ACHN (cell line): ENCODE measurements at places on chromosomes 11 and 22.

- DNase-seq, result no peak
Measured at GRCh38 chr11:109960831-109961230, 132.4 kb upstream of the ZC3H12C start.

DNA sequence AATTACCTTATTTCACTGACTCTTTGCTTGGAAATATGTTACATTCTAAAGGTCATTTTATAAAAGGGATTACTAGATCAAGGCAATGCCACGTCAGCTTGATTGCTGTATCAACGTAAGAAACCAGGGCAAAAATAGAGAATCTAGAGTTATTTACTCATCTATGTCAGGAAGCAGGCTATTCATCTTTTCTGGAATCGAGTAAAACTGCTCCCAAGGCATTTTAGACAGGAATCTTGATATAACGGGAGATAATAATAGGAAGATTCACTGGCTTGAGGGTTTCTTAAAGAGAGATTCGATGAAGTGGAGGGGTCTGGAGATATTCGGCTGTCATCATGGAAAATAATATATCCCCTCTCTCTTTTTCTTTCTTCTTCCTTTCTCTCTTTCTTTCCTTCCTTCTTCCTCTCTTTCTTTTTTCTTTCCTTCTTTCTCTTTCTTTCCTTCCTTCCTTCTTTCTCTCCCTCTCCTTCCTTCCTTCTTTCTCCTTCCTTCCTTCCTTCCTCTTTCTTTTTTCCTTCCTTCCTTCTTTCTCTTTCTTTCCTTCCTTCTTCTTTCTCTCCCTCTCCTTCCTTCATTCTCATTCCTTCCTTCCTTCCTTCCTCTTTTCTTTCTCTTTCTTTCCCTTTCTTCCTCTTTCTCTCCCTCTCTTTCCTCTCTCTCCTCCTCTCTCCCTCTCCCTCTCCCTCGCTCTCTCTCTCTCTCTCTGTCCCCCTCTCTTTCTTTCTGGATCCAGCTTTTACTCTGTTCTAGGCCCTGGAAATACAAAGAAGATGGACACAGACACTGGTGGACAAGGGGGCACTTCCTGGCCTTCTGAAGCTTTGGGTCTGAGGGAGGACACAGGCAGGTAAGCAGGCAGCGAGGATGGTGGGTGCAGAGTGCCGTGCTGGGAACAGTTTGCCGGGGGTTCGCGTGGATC lies 18.1 kb upstream of the RASD2 start:
- DNase-seq, result no peak

GRCh38 chr11:93208663-93209270 lies 11.0 kb upstream of the SLC36A4 start:
- DNase-seq, result no peak

- DNase-seq, result no peak
Measured at GRCh38 chr11:78514922-78515502, 59.7 kb downstream of the NARS2 start.

DNA sequence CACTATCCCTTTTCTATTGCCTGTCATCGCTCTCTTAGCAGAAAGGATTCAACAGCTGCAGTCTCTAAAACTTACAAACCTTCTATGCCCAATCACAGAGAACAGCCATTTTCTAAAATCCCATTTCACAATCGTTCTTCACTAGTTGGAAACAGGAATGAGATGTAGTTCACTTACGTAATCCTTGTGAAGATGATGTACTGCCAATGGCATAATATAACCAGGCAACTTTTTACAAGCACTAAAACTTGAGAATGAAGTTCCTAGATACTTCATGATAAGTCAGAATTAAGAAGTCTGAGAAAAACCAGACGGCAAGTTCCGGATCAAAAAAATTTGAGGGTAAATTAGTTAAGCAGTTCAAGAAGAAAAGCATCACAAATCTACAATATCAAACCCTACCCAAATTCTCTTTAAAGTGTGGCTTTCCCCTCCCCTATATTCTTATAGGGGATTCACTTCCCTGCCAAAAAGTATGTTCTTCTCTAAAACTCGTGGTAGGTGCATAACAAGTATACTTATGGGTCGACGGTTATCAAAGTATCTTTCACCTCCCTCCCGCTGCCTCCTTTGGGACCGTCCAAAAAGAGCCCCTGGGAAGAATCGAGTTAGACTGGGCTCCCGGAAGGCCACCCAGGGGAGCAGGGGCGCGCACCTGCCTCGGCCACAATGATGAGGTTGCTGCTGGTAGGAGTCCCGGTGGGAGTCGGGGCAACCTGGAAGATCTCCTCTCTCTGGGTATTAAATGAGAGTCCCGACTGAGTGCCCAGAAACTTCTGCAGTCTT lies 666 bp downstream of the MSANTD4 start:
- DNase-seq, result peak; percentile 13

GRCh38 chr11:113006896-113007445 lies 45.8 kb downstream of the NCAM1 start:
- DNase-seq, result no peak

DNA sequence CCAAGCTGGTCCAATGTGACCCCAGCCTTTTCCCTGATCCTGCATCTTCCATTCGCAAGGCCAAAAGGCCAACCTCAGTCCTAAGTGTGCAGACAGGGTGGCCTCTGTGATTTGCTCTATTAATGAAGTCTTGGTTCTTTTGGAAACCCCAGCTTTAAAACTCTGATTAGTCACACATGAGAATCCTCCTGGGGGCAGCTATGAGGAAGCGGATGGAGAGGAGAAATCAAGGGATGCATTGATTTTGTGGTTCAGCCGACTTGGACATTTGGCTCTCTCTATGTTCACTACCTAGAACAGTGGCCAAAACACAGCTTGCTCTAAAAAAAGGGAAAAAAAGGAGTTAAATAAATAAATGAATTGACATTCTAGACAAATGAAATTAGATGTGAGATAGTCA lies 98.6 kb upstream of the USP47 start:
- no peak for DNase-seq

GRCh38 chr22:25282346-25282670 lies 62.9 kb downstream of the CRYBB2 start:
- no peak for DNase-seq

DNA sequence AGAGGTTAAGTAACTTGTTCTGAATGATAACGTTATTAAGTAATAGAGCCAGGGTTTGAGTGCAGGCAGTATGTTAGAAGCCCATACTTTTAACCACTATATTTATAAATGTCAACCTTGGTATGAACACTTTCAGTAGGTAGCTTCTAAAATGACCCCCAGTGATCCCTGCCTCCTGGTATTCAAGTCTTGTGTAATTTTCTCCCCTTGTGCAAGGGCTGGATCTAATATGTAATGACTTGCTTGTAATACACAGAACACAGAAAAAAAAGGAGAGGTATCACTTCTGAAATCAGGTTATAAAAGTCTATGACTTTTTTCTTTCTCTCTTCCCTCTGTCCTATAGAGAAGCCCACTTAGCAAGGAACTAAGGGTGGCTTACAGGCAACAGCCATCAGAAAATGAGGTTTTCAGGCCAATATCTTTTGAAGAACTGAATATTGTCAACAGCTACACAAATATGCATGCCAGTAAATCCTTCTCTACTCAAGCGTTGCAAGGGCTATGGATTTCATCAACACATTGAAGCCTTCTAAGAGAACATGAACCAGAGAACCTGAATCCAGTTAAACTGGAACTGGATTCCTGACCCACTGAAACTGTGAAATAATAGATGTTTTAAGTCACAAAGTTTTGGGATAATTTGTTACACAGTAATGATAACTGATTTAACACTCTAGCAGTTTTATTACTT lies 712.3 kb downstream of the METTL15 start:
- DNase-seq, result peak; percentile 31

DNA sequence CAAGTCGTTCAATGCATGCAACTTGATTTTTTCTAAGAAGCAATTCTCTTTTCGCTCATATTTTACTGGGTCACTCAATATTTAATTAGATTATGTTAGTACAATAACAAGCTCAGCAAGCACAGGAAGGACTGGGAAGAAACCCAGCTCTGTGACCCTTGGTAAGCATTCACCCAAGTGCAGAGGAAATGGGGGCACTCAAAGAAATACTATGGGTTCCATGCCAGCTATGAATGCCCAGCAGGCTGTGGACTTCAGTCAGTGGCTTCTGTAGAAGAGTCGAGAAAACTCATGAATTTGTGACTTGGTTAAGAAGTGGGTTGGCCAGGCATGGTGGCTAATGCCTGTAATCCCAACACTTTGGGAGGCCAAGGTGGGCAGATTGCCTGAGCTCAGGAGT lies 123.6 kb downstream of the GALNT18 start:
- DNase-seq, result no peak

- peak; percentile 88 for DNase-seq
Measured at GRCh38 chr11:88480223-88480622, 142.7 kb upstream of the CTSC start.

GRCh38 chr11:69115586-69116560 lies 39.9 kb upstream of the SMIM38 start:
- DNase-seq, result peak; percentile 49

- no peak for DNase-seq
Measured at GRCh38 chr11:11407065-11407762, 54.2 kb upstream of the CSNK2A3 start.

GRCh38 chr11:128226106-128226716 lies 361.1 kb downstream of the ETS1 start:
- no peak for DNase-seq

DNA sequence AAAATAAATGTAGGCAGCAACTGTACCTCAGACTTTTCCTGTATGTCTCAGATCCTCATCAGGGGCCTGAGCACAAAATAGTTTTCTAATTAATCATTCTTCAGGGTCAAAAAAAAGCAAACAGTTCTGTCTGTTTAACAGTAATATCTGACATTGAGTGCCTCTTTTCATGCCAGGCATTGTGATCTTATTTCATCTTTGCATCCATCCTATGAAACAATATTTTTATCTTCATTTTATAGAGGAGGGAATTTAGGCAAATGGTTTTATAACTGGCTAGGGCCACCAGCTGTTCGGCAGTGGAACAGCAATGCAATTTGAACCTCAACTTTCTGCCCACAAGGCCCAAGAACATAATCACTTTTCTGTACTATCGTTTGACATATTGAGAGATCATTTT lies 145.6 kb downstream of the WNT7B start:
- DNase-seq, result peak; percentile 5

GRCh38 chr11:123431619-123432018 lies 1.6 kb downstream of the GRAMD1B start:
- DNase-seq, result no peak

DNA sequence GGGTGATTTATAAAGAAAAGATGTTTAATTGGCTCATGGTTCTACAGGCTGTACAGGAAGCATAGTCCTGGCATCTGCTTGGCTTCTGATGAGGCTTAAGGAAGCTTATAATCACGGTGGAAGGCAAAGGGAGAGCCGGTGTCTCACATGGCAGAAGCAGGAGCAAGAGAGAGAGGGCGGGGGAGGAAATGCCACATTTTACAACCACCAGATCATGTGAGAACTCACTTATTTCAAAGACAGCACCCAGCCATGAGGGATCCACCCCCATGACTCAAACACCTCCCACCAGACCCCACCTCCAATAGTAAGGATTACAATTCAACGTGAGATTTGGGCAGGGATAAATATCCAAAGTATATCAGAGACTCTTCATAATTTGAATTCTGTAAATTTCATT lies 200.7 kb downstream of the MSANTD4 start:
- DNase-seq, result no peak

DNA sequence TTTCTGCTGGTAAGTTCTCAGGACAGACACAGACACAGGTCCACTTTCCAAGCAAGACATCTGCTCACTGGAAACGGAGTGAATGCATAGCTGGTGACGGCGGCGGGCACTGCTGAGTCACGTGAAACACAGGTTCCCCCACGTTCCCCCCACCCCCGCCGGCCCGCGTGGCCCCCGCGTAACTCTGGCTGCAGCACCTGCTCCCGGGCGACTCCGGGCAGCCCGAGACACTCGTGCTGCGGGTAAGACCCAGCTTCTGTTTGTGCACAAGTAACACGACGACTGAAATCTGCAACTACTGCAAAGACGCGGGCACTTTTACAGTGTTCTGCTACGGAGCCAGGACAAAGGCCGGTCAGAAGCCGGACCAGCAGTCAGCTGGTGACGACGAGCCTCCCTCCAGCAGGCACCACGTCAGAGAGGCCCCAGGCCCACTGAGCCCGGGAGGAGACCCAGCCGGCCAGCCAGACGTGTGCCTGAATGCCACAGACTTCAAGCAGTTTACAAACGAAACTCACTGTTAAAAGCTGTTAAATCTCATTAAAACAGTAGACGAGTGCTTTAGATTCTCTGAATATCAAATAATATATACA lies 12.9 kb upstream of the ARFGAP3 start:
- DNase-seq, result no peak

DNA sequence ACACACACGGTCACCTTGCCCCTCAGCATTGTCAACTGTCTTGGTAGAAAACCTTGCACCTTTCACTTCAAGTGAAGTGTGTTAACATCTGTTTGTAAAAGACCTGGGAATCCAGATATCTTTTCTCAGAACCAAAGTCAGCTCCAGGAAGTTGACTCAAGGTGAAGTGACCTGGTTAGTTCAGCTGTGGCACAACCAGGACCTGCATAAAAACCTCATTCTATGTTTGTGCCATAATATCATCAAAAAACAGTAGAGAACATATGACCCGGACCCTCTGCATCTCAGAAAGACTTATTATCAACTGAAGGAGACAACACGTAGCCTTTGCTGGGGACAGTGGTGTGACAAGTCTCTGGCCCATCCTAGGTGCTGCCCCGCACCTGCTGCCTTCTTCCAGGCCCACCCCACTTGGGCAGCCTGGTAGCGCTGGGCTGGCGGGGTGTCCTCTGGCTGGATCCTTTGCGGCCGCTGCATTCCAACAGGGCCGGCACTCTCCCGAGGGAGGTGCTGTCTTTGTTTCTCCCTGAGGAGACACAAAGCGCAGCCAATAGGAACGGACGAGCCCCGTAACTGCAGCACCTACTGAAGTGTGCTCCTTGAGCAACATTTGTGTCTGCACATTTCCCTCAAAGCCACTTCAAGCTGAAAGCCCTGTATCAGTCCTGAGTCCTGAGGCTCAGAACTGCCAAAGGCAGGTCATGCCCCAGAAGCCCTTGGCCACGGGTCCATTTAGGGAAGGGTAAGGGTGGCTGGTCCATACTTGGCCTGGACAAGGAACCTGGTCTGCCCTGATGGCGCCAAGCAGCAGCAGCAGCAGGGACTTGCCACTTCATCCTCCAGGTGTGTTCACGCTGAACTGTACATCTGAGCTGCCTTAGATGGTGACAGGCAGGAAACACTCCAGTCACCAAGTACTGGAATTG lies 25.2 kb downstream of the LRRC74B start:
- DNase-seq, result no peak

- no peak for DNase-seq
Measured at GRCh38 chr22:49088801-49089791, 738.6 kb downstream of the BRD1 start.

DNA sequence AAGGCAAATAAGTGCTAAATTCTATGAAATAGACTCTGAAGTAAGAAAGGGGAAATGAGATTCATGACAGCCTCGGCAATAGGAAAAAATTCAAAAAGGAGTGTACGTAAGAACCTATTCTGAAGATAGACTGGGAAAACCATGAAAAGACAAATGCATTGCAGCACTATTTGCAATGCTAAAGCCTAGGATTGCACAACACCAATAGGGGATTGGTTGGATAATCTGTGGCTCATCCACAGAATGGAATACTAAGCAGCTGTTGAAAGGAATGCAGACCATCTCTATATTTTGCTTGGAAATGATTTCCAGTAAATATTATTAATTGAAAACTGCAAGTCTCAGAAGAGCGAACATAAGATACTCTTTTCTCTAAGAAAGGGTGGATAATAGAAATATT lies 91.7 kb upstream of the CLMP start:
- DNase-seq, result no peak
